Fibroblast of upper back skin (primary cell): ENCODE measurements at places on chromosomes 2 and 18.

DNA sequence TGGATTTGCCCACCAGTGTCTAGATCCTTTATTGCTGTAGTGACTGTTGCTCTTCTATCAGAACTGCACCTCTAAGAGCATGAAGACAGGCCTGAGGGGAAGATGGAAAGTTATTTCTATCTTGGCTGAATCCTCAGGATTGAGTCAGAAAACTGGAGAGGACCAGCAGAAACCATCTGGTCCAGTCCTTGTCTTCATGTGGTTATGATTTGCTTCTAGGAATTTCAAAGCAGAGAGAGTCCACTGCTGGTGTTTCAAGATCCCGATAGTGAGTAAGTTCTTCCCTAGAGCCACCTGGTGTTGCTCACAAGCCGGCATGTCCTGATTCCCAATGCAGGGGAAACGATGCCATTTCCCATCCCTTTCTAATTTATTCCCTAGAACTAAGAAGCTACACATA, 84.2 kb downstream of the NCKAP5 start:
- DNase-seq, result peak; percentile 84

GRCh38 chr2:228802181-228803071, 468.7 kb downstream of the PID1 start:
- no peak for DNase-seq

DNA sequence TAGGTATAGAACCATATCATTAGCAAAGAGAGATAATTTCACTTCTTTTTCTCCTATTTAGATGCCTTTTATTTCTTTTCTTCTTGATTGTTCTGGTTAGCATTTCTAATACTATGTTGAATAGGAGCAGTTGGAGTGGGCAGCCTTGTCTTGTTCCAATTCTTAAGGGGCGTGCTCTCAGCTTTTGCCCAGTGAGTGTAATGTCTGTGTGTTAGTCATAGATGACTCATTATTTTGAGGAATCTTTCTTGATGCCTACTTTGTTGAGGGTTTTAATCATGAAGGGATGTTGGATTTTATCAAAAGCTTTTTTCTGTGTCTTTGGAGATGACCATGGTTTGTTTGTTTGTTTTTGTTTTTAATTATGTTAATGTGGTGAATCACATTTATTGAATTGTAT, 1453.1 kb upstream of the SLC39A10 start:
- DNase-seq, result peak; percentile 6

DNA sequence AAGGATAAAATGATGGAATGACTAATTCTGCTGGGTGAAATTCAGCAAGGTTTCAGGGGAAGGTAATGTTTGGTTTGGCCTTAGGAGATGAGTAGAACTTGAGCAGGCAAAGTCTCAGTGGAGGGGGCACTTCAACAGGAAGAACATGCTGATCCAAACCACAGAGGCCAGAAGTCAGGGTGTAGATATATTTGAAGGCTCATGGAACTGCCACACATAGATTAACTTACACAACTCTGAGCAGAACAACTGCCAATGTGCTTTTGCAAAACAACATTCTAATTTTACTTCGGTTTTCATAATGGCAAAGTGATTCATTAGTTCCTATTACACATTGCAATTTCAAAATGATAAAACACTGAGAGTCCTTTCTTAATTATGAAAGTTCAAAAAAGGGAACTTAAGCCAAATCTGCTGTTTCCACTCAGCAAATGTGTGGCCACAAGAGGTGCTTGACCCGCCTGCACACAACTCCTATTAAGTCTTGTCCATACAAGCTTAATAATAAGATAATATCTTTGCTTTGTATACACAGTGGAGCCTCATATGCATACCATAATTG, 284.8 kb downstream of the MREG start:
- peak; percentile 95 for DNase-seq

- DNase-seq, result no peak
Measured at GRCh38 chr2:199458806-199459285, 1.1 kb upstream of the SATB2 start.
